ENCODE measurements at places on chromosomes 3 and 15. TPM values are rescaled to one million over a fixed set of nuclear protein-coding genes. Genes with fewer than 3 reads are reported as not detected.

Gene CACNA2D3
- total RNA-seq, result not detected

Gene POMGNT2
- total RNA-seq, result 6.9 TPM

Gene ABHD17C
- total RNA-seq, result 5.6 TPM

Gene GOLGA6D
- not detected for total RNA-seq

Gene NLGN1
- 6.1 TPM for total RNA-seq

Gene PROK2
- not detected for total RNA-seq

Gene SEC22C
- total RNA-seq, result 39.7 TPM

Gene TNFAIP8L3
- 22.4 TPM for total RNA-seq

Gene KIAA1143
- total RNA-seq, result 33.1 TPM

Gene NAALADL2
- 11.4 TPM for total RNA-seq

Gene SOX14
- total RNA-seq, result not detected

Gene GOLGA8R
- total RNA-seq, result 0.33 TPM

Gene ECE2
- not detected for total RNA-seq

Gene GOLGA6B
- not detected for total RNA-seq

Gene PLCH1
- 0.09 TPM for total RNA-seq

Gene ILDR1
- total RNA-seq, result not detected

Gene RFC4
- 13.2 TPM for total RNA-seq

Gene GOLGA8J
- total RNA-seq, result not detected

Gene ALDH1A2
- 0.08 TPM for total RNA-seq

Gene COL8A1
- 24.3 TPM for total RNA-seq

Gene ZNF80
- not detected for total RNA-seq

Gene GHSR
- not detected for total RNA-seq

Gene CASR
- total RNA-seq, result not detected

Gene PPM1M
- total RNA-seq, result 42.4 TPM

Gene CORO2B
- 8.1 TPM for total RNA-seq

Gene ATP13A4
- total RNA-seq, result not detected

Gene SLCO2A1
- total RNA-seq, result under 0.01 TPM

Gene HPS3
- 33.0 TPM for total RNA-seq

Gene MORC1
- not detected for total RNA-seq

Gene GABRR3
- not detected for total RNA-seq

Gene RTP1
- total RNA-seq, result not detected

Gene FBLN2
- 452 TPM for total RNA-seq

Gene ADAMTSL3
- total RNA-seq, result 2.0 TPM

Gene MYRIP
- total RNA-seq, result not detected

Gene FBN1
- total RNA-seq, result 4,431 TPM

Gene LYZL4
- not detected for total RNA-seq

Gene HRG
- total RNA-seq, result not detected

Gene GALNT15
- 10.9 TPM for total RNA-seq

Gene MYO5C
- 0.36 TPM for total RNA-seq

Gene LSAMP
- total RNA-seq, result 10.7 TPM

Gene DPH3
- 33.4 TPM for total RNA-seq

Gene SLC24A5
- not detected for total RNA-seq

Gene SPTBN5
- 0.57 TPM for total RNA-seq

Gene SEMA6D
- total RNA-seq, result 17.7 TPM

Gene STAB1
- 0.90 TPM for total RNA-seq

Gene CADPS
- 0.57 TPM for total RNA-seq

Gene RHOA
- total RNA-seq, result 643 TPM

Gene FEZF2
- not detected for total RNA-seq

Gene GRM2
- total RNA-seq, result 0.25 TPM

Measured in fibroblast of the aortic adventitia (primary cell).